B cell (primary cell): ENCODE measurements at places on chromosomes 6 and 20. TPM values are rescaled to one million over a fixed set of nuclear protein-coding genes. Genes with fewer than 3 reads are reported as not detected.

Gene CST5
- not detected in 2 replicates for total RNA-seq

Gene UBE2J1
- 28.0 and 31.1 TPM in 2 replicates for total RNA-seq

Gene EYS
- total RNA-seq: not detected in 2 replicates

- H3K27ac ChIP-seq: no peak overlapping the region
- H3K27me3 ChIP-seq: no peaks in the 10 kb centered on the region
- no peak for DNase-seq
- H3K4me3 ChIP-seq: no peak overlapping the region
- peaks cover 5% of the 10 kb centered on the region for H3K4me1 ChIP-seq
Observed at GRCh38 chr6:36318690-36319435, 17.8 kb downstream of the BNIP5 start.

GRCh38 chr6:155062866-155063341, 67.8 kb downstream of the TIAM2 start:
- H3K4me3 ChIP-seq: no peak overlapping the region
- H3K36me3 ChIP-seq: no peaks in the 10 kb centered on the region
- H3K27ac ChIP-seq: no peak overlapping the region
- H3K4me1 ChIP-seq: no peaks in the 10 kb centered on the region
- H3K27me3 ChIP-seq: no peaks in the 10 kb centered on the region
- DNase-seq: no peak

GRCh38 chr6:14240411-14241166, 123.0 kb downstream of the CD83 start:
- no peaks in the 10 kb centered on the region for H3K27me3 ChIP-seq
- peak overlapping the region; percentile 45 for H3K27ac ChIP-seq
- no peak overlapping the region for H3K4me3 ChIP-seq
- H3K4me1 ChIP-seq: peaks cover 36% of the 10 kb centered on the region

- no peak overlapping the region for H3K4me3 ChIP-seq
- no peaks in the 10 kb centered on the region for H3K36me3 ChIP-seq
- no peaks in the 10 kb centered on the region for H3K4me1 ChIP-seq
Observed at GRCh38 chr6:85110943-85111342, 338.9 kb upstream of the NT5E start.

DNA sequence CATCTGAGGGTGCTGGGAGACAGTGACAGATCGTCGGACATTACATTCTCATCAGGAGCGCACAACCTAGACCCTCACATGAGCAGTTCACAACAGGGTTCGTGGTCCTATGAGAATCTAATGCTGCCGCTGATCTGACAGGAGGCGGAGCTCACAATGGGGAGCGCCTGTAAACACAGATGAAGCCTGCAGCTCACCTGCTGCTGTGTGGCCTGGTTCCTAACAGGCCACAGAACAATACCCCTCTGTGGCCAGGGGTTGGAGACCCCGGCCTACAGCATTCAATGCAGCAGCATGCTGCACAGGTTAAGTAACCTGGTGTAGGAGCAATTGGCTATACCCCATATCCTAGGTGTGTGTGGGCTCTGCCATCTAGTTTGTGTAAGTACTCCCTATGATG, 19.5 kb downstream of the ANKRD60 start:
- H3K27ac ChIP-seq: no peak overlapping the region
- no peak overlapping the region for H3K4me3 ChIP-seq
- H3K4me1 ChIP-seq: peaks cover 6% of the 10 kb centered on the region
- H3K27me3 ChIP-seq: peaks cover 4% of the 10 kb centered on the region

GRCh38 chr6:39225543-39225942, 3.7 kb downstream of the KCNK5 start:
- H3K27me3 ChIP-seq: peaks cover 14% of the 10 kb centered on the region
- H3K36me3 ChIP-seq: no peaks in the 10 kb centered on the region
- no peak overlapping the region for H3K27ac ChIP-seq
- no peak overlapping the region for H3K4me3 ChIP-seq
